ENCODE measurements at places on chromosomes 4 and X.

- no peak for DNase-seq
Observed at GRCh38 chr4:53558065-53558801, 33.1 kb downstream of the LNX1 start.

DNA sequence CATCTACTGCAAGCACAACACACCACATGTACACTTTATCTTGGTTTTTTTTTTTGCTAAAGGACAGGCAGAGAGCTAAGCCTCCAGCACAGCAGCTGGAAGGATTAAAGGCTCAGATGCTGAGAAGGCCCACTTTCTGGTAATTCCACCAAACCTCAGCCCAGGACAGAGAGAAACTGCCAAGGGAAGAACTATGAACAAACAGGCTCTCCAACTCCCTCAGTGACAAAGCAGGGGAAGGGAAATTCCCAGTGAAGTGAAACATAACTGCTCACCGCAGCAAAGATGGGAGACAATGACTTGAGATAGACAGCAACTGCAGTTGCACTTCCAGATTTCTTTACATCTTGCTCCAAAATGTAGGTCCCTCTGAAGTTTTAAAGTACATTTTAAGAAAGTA, 4.8 kb downstream of the PROM1 start:
- peak; percentile 41 for DNase-seq

DNA sequence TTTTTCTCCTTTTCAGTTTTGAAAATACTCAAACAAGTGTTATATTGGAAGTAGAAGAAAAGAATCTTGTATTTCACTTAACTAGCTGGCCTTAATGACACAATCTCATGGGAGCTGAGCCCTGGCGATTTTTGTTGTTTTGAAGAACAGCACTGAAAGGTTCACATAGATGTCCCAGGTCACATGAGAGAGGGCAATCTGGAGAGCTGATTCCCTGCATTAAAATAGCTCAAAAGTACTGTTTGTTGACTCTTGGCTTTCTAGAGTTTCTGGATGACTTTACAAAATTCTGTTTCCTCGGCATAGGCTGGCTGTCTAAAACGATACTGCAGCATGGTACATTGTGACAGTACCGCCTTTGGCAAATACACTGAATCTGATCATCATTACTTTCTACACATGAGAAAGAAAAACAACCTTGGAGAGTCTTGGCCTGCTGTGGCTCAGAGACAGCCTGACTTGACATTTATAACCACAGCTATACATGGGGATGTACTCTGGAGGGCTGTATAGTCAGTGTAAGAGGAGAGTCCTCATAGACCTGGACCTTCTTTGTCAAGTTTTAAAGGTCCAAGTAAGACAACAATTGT, 119.8 kb upstream of the PDLIM3 start:
- DNase-seq, result no peak

DNA sequence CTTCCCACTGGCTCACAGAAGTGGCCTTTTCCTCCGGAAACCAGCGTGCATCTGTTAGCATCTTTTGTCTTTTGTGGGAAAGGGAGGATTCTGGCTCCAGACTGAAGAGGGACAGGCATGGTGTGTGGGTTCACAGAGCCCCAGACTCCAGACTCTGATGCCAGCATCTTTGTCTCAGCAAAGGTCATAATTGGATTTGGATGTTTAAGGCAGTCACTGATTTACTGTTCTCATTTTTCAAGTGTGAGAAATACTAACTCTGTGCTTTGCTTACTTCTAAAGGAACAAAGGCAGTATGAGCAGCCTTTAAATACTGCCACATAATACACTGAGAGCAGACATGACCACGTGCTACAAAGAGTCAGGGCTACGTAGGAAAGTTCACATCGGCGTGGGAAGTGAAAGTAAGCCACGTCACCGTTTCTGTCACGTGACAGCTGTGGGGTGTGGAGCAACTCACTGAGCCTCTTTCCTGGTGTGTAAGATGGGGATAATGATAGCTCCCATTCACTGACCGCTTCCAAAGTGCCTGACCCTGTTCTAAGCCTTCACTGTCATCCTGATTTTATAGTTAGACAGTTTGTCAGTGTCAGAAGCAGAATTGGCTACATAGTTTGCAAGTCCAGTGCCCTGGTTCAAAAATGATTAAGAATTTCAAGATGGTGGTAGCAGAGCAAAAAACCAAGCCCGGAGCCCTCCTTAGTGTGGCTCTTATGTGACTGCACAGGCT, 24.8 kb upstream of the TMSB4X start:
- peak; percentile 71 for DNase-seq

GRCh38 chr4:78496021-78496643, 55.4 kb upstream of the ANXA3 start:
- no peak for DNase-seq

GRCh38 chr4:120824946-120825345, 97.6 kb downstream of the PRDM5 start:
- DNase-seq, result no peak

GRCh38 chr4:27534488-27534887, 673.8 kb downstream of the STIM2 start:
- no peak for DNase-seq

GRCh38 chr4:3369781-3370674, 71.7 kb upstream of the HGFAC start:
- DNase-seq, result peak; percentile 71

DNA sequence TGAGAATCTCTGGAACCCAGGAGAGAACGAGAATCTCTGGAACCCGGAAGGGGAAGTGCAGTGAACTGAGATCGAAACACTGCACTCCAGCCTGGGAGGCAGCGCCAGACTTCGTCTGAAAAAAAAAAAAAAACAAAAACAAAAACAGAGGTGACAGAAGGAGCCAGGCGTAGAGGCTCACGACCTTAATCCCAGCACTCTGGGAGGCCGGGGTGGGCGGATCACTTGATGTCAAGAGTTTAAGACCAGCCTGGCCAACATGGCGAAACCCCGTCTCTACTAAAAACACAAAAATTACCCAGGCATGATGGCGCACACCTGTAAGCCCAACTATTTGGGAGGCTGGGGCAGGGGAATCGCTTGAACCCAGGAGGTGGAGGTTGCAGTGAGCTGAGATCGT, 17.0 kb downstream of the ZNF280C start:
- DNase-seq, result no peak

DNA sequence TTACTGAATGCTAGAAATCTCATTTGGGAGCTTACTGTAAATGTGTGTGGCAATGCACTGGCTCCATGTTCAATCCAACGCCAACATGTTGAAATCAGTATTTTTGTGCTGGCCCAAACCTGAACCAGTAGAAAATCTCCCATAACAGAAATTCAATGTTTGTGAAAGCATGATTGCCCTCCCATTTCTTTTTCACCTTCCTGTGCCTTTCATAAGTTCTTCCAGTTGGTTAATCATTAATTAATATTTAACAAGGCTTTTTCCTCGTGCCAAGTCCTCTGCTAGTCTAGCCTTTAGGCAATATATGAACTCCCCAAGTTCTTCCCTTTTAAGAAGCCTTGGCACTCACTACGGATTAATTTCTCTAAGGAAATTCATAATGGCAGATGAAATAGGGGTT, 1.3 kb upstream of the PLS3 start:
- no peak for DNase-seq

DNA sequence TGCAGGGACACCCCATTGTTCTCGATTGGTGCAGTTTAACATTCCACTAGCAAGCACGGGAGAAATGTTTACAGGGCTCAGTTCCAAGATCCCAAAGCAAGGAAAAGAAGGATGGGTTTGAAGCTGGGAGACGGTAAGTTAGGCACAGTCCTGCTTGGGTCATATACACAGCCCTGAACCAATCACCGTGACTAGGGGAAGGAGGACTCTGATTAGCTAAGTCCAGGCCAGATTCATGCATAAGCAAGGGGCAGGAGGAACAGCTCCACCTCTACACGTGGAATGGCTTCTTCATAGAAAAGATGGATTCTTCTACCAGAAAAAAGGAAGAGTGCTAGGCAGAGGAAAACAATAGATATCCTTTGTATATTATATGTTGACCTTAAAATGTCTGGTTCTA, 11.0 kb upstream of the EXOC1L start:
- no peak for DNase-seq

GRCh38 chr4:106868381-106869035, 167.6 kb downstream of the DKK2 start:
- no peak for DNase-seq

DNA sequence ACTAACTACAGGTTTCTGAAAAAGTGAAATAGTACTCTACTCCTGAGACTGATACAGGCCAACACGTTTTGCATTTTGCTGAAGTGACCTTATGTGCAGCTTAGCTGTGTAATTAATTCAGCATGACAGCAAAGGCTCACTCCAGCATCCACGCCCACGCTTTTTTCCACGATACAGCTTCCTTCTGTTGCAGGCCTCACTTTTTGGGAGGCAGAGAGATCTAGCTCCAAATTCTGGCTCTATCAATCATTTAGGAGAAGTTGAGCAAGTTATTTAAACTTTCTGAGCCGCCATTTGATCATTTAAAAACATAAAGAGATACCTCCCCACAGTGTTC, 160.3 kb downstream of the AFAP1 start:
- peak; percentile 77 for DNase-seq

- DNase-seq, result no peak
Observed at GRCh38 chrX:18929775-18930174, 54.1 kb downstream of the PHKA2 start.

- DNase-seq, result no peak
Observed at GRCh38 chr4:6134612-6135220, 65.6 kb downstream of the JAKMIP1 start.

GRCh38 chr4:38466401-38466800, 197.6 kb upstream of the KLF3 start:
- no peak for DNase-seq

DNA sequence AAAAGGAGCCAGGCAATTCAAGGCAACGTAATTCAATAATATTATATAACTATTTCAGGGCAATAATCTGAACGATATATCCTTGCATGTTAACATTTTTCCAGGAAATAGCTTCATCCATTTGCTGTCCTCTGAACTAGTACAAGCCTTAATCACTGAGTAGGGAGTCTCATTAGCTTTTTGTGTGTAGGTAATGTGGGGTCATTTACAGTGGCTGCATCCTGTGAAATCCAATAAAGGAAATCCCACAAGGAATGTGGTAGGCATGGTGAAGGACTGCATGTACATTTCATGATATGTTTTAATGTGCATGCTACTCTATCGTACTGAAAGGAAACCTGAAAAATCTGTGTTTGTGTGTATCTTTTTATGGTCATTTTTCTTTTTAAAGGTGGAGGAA, 103.5 kb downstream of the SLC4A4 start:
- DNase-seq, result no peak

DNA sequence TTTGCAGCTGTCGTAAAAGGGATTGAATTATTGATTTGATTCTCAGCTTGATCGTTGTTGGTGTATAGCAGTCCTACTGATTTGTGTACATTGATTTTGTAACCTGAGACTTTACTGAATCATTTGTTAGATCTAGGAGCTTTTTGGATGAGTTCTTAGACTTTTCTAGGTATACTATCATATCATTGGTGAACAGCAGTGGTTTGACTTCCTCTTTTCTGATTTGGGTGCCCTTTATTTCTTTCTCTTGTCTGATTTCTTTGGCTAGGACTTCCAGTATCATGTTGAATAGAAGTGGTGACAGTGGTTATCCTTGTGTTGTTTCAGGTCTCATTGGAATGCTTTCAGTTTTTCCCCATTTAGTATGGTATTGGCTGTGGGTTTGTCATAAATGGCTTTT, 8.4 kb downstream of the APOOL start:
- no peak for DNase-seq

GRCh38 chr4:37970702-37971101, 10.5 kb downstream of the PTTG2 start:
- peak; percentile 32 for DNase-seq

DNA sequence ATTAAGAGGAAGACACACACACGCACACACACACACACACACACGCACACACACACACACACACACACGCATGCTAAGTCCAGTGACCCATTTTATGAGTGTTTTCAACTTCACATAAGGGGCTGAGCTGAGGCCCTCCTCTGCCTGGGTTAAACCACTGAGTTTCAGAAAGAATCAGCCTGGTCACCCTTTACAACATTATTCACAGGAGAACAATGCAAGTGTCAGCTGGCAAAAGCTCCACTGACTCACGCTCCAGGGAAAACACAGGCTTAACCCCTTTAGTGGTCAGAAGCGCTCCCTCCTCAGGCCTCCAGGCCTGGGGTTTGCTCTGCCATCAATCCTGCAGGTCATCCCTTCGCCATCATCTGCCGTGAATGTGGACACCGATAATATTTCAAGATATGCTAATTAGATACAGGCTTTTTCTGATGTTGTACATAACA, 46.9 kb downstream of the ACOX3 start:
- peak; percentile 60 for DNase-seq

DNA sequence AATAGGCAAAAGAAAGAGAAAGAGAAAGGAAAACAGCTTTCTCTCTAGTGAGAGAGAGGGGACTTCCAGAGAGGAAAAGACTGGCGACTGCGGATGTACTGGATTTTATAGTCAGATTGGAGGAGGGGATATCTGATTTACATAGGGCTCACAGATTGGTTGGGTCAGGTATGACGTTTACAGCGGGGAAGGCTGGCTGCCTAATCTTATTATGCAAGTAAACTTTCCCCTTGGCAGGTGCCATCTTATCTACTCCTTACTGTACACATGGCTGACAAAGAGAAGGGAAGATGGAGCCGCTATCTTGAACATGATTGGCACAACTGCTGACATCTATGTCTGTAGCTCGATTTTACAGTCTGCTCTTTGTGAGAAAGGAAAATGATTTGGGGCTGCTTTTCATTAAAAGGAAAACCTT, 25.4 kb downstream of the RBPJ start:
- no peak for DNase-seq

- peak; percentile 26 for DNase-seq
Observed at GRCh38 chr4:36310793-36311192, 29.4 kb downstream of the DTHD1 start.

DNA sequence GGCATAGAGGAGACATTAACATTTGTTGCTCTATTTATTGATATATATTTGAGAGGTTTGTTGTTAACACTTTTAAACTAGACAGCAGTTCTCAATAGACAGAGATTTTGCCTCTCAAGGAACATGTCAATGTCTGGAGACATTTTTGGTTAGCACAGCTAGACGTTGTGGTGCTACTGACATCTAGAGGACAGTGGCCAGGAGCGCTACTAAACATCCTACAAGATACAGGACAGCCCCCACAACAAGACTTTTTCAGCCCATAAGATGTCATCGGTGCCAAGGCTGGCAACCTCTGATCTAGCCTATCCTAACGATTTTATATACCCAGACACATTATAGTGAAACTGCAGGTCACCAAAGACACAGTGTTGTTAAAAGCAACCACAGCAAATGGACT, 18.4 kb upstream of the CTSO start:
- DNase-seq, result no peak

- DNase-seq, result no peak
Observed at GRCh38 chrX:155544881-155545280, 67.9 kb downstream of the TMLHE start.

DNA sequence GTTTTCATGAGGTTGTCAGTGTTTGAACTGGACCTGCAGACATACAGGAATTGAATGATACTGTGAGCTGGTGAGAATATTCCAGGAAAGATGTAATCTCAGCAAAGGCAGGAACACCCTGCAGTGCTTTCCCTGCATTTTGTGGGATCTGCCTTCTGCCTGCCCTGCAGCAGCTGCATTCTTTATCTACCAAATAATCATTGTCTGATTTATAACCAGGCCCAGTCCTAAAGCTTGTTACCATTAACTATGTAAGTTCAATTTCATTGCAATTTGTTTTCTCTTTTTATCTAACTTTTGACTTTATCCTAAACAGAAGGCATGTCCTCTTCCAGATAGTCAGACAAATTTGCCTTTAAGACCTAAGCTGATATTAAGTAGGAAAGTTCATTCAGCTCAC, 99.8 kb upstream of the NOCT start:
- no peak for DNase-seq
